ENCODE measurements at places on chromosomes 11 and 22.

DNA sequence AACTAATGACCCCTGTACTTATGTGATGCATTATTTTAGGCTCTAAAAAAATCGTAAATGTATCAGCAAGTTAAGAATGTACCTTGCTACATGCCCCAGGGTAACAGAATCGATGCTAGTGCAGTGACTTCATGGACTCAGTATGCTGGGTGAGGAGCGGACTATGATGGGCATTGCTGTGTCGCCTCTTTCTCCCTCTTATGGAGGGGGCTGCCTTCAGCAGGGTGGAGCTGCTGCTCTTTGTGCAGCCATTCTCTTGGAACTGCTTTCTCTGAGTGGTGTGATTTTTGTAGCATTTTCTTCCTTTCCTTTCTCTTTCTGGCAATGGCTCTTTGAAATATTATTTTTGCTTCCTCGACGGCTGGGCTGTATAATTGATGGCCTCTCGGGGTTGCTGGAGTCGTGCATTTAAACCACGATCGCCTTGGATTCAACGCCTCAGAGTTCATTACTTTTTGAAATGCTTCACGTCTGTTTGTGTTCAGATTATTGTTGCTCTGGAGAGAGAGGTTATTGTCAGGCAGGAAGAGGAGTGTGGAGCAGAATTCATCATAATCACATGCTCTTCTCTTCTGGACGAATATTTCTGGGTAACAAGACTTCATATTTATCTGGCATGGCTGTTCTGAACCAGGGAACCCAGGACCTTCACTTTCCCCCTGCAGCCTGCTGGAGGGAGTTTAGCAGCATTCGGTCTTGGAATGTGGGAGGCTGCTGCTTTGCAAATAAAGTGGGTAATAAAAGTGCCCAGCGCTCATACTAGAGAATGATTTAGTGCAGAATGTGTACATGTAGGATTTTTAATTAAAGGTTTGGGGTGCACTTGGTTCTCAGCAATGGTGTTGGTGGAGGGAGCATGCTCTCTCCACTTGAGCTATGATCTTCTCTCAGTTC lies 804.2 kb downstream of the NTM start:
- DNase-seq: no peak

DNA sequence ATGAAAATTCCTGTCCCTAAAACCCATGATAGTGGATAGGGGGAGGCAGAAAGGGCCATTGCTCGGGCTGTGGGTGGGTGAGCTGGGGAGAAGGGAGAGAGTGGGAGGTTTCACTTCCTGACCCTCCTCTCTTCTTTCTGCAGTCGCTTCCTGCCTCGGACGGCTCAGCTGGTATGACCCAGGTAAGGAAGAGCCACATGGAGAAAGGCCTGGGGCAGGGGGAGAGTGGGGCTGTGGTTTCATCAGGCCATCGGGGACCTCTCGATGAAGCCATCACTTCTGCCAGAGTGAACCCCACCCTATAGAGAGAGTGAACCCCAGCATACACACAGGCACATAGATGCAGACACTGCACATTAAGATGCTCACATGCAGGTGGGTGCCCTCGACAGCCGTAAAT lies 12.6 kb downstream of the CD5 start:
- no peak for DNase-seq

DNA sequence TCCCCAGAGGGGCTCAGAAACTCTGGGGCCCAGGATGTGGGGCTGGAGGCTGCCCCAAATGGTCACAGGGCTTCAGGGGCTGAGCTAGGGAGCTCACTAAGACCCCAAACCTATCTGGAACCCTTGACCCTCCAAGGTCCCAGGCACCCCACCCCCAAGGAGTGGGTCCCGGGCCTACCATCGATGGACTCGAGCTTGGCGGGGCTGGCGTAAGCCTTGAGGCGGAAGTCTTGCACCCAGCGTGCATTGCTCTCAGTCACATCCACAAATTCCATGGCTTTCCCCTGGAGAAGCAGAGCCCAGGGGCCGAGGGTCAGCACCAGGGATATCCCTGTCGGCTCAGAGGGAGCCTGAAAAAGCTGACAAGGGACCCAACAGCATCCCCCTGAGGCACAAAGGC lies 3.5 kb downstream of the GATD1 start:
- DNase-seq: no peak

- DNase-seq: no peak
Measured at GRCh38 chr22:46069521-46070214, 80.7 kb upstream of the PPARA start.

- no peak for DNase-seq
Measured at GRCh38 chr11:17878743-17879142, 134.1 kb downstream of the SERGEF start.

DNA sequence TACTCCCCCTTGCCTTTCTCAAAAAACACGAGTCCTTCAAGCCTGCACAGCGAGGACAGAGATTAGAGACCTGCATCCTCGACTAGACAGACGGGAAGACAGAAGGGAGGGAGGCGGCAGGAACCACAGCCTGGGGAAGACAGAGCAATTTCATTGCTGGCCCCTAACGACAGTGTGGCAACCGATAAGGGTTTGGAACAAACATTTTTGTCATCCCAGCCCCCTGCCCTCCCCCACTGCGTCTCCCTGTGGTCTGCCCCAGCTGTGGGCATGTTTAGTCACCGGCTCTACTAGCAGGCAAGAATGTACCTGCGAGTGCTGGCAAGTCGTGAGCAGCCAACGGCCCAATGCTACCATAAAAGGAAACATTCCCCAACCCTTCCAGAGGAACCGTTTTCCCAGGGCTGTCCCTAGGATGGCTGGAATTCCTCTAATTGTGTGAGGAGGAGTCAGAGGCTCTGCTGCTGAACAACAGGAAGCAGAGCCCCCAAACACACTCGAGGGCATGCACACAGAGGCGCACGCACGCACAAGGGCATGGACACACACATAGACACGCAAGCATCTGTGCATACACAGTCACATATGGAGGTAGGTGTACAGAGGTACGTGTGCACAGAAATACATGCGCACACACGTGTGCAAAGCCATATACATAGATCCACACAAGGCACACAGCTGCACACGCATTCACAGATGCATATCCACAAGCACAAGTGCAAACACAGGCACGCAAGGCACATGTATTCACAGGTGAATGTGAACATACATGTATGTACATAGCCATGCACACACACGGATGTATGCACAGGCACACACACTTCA lies 58.3 kb downstream of the MYH9 start:
- no peak for DNase-seq

DNA sequence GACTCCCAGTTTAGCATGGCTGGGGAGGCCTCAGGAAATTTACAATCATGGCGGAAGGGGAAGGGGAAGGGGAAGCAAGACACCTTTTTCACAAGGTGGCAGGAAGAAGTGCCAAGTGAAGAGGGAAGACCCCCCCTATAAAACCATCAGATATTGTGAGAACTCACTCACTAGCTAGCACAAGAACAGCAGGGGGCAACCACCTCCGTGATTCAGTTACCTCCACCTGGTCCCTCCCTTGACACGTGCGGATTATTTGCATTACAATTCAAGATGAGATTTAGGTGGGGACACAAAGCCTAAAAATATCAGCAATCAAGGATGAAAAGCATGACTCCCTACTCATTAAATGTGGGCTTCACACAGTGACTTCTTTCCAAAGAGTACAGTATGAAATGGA lies 155.0 kb upstream of the CCDC90B start:
- no peak for DNase-seq

GRCh38 chr11:105948918-105949590 lies 73.0 kb downstream of the MSANTD4 start:
- no peak for DNase-seq

DNA sequence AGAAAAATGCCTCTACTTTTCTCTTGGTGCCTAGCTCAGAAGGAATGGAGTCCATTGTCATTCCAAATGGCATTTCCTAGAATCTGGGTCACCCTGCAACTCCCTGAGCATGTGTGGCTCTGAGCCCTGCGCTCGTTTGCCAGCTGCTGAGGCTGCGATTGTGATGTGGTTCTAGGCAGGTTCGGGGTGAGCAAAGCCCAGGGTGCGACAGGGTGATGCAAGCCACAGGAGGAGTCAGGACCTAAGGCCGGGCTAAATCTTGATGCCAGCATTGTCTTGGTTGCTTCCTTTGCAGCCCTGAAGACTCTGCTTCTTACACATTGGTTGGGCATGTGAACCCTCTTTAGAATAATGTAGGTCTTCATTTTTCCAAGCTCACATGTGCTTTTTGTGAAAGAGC lies 131.0 kb downstream of the MORC2 start:
- no peak for DNase-seq

GRCh38 chr22:41043722-41044121 lies 48.7 kb upstream of the EP300 start:
- no peak for DNase-seq
